CD4-positive, alpha-beta T cell treated with Interleukin-17A for 1 hour (primary cell): ENCODE measurements at places on chromosomes 1 and 21.
A peak's percentile ranks its signal among the peaks of the same experiment; 100 is the strongest.

DNA sequence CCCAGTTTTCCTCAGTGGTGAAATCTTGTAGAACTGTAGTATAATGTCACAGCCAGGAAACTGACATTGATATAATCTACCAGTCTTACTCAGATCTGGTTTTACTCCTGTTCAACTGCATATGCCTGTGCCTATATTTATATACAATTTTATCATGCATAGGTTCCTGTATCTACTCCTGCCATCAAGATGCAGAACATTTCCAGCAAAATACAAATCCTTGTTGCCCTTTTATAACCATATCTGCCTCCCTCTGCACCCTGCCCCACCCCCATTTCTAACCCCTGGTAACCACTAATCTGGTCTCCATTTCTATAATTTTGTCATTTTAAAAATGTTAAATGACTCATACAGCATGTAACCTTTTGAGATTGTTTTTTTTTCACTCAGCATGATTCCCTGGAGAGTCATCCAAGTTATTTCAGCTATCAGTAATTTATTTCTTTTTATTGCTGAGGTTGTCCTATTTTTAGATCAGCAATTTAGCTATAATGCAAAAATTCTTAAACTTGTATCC, 8.1 kb downstream of the UTP25 start:
- DNase-seq: no peak

DNA sequence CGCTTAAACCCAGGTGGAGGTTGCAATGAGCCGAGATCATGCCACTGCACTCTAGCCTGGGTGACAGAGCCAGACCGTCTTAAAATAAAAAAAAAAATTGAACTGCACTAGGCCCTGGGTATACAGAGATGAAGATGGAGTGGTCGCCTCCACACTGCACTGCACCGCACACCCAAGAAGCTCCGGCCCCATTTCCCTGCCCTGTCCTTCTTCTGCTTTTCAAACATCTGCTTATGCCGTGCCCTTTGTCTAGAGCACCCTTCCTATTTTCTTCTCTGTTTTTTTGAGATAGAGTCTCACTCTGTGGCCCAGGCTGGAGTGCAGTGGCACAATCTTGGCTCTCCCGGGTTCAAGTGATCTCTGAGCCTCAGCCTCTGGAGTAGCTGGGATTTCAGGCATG, 17.4 kb downstream of the IQGAP3 start:
- DNase-seq: no peak

DNA sequence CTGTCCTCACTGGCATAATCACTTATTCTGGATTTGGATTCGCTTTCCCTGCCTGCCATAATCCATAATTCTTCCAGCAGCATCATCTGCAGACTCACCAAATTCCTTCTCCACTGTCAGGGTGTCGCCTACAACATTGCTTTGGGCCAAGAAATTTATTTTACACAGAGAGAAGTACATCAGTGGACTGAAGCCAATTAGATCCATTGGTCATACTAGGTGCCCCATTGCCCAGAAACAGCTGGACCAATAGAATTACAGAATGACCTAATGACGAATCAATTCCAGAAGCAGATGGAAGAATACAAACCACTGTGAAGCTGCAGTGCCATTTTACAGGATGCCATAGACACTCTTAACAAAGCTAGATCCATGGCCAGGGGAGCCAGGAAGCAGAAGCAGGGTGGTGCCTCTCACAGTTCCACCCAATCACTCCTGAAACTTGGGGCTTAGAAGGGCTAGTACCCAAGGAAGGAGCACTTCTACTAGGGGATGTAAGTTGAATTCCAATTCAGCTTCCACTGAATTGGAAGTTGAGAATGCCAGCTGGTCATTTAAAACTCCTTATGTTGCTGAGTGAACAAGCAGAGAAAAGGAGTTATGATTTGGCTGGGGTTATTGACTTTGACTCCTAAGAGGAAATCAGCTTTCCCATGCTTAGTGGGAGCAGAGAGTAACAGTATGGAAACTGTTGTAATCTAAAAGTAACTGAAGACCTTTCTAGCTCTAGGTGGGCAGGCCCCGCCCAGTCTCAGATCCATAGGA, 44.0 kb downstream of the EDN2 start:
- no peak for DNase-seq

- DNase-seq: no peak
These were observed 17.3 kb downstream of the CD58 start for GRCh38 chr1:116553386-116554115.

DNA sequence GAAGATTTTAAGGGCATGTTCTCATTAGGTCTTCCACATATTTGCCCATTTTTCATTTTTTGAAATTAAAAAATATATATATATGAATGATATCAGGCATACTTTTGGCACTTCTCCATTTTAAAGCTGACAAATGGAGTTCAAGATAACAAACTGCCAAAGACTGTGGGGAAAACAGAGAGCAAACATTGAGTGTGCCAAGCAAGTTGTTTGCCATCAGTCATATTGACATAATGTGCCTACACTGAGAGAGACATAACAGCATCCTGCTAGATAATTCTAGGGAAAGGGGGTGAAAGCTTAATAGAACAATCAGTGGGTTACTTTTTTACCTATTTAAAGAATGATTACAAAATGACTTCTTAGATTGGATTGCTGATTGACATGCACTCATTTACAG, 529.4 kb upstream of the CXADR start:
- no peak for DNase-seq

DNA sequence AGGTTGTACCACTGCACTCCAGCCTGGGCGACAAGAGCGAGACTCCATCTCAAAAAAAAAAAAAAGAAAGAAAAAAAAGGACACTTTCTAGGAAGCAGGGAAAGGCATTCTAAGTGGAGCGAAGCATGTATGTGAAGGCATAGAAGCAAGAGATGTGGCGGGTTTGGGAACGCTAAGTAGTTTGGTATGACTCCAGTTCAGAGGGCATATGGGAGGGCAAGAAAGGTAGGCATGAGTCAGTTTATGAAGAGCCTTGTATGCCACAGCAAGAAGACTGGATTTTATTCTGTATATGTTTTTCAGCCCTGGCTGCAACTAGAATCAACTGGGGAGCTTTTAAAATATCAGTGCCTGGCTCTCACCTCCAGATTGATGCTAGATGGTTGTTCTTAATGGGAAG, 4.4 kb upstream of the ELOVL1 start:
- no peak for DNase-seq

DNA sequence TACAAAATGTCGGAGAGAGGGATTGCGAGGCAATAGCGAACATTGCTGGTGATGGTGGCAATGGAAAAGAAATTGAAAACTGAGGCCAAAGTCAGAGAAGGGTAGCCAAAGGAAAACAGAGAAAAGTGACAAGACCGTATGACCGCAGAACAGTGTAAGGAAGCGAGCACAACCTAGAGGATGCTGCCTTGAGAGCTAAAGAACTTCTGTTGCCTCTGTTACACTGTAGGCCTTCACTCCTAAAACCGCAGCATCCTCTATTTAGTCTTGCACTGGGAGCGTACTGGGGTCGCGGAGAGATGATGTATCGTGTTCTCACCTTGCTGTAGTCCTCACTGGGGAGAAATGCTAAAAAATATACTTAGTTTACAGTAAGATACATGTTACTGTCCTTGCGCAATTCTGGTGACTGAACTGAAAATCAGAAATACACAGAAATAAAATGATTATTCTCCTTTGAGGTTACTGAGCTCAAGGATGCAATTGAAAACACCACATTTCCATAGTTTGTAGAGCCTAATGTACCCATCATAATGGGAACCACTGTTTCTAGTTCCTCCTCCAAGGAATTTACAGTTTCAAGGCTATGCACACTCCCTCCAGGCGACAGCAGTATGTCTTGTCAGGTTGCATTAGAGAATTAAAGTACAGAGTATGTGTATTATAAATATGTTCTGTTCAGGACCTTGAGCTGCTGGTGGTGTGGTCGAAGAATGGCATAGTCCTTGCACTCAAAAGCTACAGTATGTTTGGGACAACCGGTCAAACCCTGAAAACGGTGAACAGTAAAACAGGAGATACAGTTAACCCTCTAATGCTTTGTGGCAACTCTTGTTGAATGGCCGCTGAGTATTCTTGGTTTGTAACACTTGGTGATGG, 1.3 kb downstream of the NEK7 start:
- DNase-seq: peak; percentile 46

- DNase-seq: no peak
These were observed 136.5 kb downstream of the FGGY start for GRCh38 chr1:59433440-59433813.

DNA sequence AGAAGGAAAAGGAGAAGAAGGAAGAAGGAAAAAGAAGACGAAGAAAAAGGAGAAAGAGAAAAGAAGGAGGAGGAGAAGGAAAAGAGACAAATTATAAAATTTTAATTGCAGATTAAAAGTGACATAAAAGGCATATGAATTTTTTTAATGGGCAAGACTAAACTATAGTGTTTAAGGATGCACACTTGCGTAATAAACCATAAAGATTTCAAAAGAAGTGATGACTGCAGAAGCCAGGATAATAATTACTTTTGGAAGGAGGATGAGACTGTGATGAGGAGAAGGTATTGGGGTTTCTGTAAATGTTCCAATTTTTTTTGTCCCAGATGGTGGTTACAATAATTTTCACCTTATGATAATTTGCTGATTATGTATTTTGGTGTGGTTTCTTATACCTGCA, 243.1 kb upstream of the PKN2 start:
- no peak for DNase-seq

DNA sequence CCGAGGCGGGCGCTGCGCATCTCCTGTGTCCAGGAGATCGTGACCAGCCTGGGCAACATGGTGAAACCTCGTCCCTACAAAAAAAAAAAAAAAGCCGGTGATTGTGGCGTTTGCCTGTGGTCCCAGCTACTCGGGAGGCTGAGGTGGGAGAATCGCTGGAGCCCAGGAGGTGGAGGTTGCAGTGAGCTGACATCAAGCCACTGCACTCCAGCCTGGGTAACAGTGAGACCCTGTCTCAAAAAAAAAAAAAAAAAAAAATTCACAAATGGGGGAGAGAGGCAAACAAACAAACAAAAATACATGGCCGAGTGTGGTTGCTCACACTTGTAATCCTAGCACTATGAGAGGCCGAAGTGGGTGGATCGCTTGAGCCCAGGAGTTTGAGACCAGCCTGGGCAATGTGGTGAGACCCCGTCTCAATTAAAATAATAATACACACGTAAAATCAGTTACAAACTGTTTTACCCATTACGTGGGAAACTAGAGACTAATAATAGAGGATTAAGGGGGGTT, 758 bp downstream of the TATDN3 start:
- no peak for DNase-seq

DNA sequence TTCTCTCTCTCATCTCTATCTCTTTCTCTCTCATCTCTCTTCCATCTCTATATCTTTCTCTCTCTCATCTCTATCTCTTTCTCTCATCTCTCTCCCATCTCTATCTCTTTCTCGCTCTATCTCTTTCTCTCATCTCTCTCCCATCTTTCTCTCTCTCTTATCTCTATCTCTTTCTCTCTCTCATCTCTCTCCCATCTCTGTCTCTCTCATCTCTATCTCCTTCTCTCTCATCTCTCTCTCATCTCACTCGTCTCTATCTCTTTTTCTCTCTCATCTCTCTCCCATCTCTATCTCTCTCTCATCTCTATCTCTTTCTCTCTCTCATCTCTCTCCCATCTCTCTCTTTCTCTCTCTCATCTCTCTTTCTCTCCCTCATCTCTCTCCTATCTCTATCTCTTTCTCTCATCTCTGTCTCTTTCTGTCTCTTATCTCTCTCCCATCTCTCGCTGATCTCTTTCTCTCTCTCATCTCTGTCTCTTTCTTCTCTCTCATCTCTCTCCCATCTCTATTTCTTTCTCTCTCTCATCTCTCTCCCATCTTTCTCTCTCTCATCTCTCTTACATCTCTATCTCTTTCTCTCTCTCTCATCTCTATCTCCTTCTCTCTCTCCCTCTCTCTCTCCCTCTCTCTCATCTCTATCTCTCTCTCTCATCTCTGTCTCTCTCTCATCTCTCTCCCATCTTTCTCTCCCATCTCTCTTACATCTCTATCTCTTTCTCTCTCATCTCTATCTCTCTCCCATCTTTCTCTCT, 388.7 kb downstream of the NPHP4 start:
- DNase-seq: no peak

DNA sequence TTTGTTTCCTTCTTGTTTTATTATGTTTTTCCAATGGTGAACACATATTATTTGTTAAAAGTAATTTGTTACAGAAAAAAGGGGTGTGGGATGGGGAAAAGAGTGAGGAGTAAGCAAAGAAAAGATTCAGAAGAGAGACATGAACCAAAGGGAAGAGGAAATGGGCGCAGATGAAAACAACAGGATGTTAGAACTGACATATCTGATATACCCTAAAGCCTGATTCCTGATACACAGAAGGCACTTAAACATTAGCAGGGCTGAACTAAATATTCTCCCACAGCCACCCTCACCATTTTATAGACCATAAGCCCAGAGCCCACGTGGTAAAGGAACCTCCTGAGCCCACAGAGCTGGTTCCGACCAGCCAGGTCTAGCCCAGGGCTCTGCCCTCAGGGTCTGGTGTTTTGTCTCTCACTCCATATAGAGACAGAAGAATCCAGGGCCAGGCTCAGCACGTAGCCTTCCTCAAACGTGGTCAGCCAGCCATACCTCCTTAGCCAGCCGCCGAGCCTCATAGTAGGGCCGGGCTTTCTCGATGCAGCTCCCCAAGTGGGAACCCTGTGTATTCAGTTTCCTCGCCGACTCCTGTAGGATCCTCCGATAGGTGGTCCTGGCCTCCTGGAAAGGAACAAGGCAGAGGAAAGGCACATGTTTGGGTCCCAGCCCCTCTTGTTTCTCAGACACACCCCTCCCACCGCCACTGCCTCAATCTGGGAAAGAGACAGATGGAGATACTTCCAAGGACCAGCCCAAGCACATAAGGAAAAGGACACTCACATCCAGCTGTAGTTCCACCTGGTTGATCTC, 9.5 kb downstream of the SH3BP5L start:
- DNase-seq: no peak

DNA sequence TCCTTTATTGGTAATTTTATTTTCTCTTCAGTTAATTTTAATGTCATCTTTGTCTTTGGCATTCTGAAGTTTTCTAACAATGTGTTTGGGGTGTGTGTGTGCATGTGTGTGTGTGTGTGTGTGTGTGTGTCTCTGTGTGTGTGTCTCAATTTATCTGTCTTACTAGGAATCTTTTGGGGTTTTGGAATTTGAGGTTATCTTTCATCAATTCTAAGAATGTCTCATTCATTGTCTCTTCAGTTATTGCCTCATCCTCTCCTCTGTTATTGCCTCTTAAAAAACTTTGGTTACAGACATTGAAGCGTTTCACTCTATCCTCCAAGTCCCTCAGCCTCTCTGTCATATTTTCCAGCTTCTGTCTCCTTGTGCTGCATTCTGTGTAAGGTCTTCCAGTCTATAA, 18.1 kb upstream of the SAMD13 start:
- no peak for DNase-seq

DNA sequence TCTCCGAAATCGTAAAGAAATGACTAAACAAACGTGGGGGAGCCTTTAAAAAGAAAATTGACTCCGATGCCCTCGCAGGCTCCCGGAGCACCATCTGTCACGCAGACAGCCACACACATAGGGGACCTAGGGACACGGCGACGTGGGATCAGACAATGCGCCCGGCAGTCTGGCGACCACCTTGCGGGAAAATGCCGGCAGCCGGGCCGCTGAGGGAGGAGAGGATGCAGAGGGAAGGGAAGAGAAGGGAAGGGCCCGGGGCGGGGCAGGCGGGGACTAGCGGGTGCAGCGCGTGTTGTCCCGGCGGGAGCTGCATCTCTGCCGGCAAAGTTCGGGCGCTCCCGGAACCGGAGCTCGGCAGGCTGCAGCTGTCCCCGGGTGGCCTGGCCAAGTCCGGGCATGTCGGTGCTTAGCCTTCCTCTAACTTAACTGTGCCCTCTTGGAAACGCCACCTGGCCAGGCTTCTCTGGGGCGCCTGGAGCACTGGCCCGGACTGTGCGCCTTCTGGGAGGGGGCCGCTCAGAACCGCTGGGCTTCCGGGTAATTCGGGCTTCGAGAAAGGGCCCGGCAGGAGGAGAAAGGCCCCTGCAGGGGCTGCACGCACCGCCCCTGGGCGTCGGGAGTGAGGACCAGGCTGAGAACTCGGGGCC, 1.8 kb downstream of the NHLH2 start:
- no peak for DNase-seq
